ENCODE measurements at places on chromosomes 1 and 21.

GRCh38 chr1:181099152-181100014, 10.9 kb downstream of the IER5 start:
- DNase-seq = peak; percentile 91

DNA sequence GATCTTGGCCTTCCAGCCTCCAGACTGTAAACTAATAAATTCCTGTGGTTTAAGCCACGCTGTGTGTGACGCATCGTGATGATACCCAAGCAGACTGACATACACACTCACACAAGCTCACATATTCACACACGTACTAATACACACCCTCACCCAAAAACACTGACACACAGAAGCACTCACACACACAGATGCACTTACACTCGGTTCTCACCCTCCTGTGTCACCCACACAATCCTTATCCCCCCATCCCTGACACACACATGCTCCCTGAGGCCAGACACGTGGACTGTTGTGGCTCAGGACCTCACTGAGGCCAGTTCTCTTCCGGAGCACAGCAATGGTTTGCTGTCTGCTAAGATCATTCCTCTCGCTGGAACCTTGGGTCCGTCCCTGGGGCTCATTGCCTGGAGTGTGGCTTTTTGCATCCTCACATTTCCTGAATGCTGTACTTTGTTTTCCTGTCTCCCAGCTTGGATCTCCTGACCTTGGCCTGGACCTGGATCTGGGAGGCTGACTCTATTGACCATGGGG, 76.9 kb upstream of the LYST start:
- DNase-seq = no peak

GRCh38 chr1:228376262-228376628, 30.4 kb downstream of the TRIM11 start:
- DNase-seq = no peak

DNA sequence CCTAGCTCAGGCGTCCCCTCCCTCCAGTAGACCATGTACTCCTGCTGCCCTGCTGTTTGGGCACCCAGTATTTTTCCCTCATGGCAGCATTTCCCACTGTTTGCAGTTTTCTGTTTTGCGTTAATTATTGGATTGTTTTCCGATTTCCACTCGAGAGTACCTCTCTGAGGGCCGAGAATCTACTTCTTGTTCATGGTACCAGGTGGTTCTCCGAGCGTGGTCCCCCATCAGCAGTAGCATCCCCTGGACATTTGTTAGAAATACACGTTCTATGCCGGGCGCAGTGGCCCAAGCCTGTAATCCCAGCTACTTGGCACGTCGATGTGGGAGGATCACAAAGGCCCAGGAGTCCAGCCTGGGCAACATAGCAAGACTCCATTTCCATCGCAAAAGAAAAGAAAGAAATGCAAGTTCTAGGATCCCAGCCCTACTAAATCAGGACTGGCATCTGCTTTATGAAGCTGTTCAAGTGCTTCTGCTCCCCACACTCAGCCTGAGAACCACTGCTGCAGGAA, 690 bp downstream of the RRP1 start:
- DNase-seq = no peak

DNA sequence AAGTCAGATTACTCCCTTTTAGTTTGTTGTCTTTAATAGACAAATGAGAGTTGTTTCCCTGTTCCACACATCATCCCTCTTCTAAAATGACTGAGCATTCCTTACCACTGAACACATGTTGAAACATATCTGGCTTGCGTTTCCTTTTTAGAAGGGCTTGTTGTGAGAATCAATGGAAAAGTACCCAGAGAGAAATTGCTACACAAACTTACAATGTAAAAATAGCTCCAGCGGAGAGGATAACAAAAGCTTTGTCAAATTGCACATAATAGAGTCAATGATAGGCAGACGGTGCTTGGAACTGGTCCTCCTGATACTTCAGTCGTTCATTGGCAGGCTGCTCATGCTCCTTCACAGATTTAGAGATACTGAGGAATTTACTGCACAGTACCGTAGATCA, 123.9 kb downstream of the CYYR1 start:
- DNase-seq = no peak

DNA sequence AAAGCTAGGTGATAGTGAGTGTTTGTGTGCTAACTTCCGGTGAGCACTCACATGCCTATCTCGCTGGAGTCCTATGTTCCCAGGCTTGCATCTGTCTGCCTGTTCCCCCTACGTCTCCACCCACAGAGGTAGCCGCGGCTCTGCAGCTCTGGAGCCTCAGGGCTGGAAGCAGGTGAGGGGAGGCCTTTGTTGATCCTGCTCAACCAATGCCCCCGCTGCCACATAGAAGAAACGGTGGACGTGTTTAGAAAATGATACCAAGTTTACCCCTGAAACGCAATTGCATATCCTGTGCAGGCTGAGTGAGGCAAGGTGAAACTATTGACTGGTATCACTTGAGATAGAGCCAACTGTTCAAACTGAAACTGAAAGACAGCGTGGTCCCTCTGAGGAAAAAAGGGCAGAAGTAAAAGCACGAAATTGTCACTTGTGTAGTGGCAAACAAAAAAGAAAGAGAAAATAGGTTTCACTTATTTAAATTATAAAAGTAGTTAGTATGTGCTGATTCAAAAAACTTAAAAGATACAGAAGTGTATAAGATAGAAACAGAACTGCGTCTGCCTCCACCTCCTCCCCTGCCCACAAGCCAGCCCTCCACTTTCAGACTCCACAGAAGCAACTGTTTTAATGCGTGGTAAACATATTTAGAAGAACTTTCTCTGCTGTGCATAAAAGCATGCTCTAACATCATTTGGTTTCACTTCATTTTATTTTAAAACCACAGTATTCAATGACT, 38.6 kb upstream of the ETS2 start:
- DNase-seq = peak; percentile 92

GRCh38 chr1:12754738-12755137, 8.7 kb downstream of the CFAP107 start:
- DNase-seq = no peak

DNA sequence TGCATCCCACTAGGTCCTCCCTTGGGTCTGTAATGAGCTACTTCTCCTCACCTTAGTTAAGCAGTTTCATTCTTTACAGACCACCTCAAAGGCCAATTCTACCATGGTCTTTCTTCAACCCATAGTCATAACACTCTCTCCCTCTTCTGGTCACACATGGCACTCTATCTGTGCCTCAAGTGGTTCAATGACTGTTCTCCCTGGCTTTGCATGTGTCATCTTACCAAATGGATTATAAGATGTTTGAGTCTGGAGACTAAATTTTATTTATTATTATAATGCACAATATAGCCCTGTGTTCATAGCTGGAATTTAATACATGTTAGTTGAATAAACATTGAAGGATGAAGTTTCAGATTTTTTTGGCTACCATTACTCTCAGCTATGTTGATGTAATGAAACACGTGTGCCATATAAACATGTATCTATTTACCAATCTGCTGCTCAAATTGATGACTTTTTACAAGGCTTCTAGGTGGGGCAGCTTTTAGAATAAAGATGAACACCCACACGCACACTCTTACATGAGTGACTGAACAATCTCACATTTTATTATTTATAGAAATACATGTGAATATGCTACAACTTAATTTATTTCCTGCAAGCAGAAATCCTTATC, 102.1 kb downstream of the RUNX1 start:
- no peak for DNase-seq

GRCh38 chr1:210288116-210288515, 40.6 kb upstream of the HHAT start:
- DNase-seq = no peak

DNA sequence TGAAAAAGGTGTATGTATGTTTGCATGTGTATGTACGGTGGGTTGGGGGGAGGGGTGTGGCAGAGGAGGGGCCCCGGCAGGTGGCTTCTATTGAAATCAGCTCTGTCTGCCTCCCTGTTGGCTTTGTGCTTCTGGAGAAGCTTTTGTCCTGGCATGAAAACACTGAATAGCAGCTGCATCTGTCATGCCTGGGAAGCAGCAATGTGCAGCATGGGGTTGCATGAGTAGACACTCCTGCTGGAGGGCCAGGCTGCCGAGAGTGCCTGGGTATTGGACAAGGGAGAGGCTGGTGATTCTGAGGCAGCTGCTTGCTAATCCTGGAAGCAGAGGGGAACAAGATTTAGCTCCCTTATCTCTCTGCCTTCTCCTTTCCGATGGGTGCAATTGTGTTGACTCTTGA, 20.5 kb downstream of the MAPKAPK2 start:
- DNase-seq = no peak

DNA sequence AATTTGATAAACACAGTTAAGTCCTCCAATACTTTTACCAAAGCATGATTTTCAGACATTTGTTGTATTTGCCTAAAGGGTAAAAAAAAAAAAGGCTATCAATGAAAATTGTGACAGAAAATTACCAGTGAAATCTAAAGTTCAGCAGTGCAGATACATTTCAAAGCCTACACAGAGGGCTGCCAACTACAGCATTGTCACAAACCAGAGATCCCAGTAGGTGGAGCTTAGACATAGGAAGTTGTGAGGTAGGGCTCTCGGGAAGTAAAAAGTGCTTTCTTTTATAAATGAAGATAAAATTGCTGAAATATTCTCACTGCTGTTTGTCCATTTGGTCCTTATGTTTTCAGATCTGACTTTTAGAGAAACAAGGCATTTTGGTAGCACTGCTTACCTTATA, 123.0 kb downstream of the DYRK1A start:
- no peak for DNase-seq

GRCh38 chr1:173149887-173150286, 57.2 kb downstream of the TNFSF4 start:
- peak; percentile 17 for DNase-seq

- DNase-seq = no peak
Observed at GRCh38 chr1:155080312-155081228, 1.9 kb downstream of the EFNA3 start.
